Hepatic stellate cell (primary cell): ENCODE measurements at places on chromosomes 1 and 21.

DNA sequence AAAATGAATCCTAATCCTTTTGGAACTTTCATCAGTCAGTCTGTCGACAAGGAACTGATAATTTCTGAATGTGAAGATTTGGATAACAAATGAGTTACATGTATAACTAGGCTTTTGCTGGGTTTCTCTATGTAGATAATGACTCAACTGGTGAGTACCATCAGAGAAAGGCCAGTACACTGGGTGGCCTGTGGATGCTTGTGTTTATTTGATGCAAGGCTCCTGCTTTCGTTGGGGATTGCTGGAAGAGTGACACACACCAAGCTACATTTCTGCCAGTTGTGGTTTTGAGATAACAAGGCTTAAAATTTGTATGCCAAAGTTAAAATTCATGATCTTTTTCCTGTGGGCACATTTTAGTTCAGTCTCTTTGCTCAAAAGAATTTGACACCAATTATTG, 115.7 kb upstream of the UBE2U start:
- DNase-seq, result peak; percentile 46

GRCh38 chr1:109396871-109397580, 692 bp downstream of the SORT1 start:
- DNase-seq, result no peak

- DNase-seq, result no peak
These were observed 277.5 kb upstream of the KAZN start for GRCh38 chr1:14320986-14321385.

DNA sequence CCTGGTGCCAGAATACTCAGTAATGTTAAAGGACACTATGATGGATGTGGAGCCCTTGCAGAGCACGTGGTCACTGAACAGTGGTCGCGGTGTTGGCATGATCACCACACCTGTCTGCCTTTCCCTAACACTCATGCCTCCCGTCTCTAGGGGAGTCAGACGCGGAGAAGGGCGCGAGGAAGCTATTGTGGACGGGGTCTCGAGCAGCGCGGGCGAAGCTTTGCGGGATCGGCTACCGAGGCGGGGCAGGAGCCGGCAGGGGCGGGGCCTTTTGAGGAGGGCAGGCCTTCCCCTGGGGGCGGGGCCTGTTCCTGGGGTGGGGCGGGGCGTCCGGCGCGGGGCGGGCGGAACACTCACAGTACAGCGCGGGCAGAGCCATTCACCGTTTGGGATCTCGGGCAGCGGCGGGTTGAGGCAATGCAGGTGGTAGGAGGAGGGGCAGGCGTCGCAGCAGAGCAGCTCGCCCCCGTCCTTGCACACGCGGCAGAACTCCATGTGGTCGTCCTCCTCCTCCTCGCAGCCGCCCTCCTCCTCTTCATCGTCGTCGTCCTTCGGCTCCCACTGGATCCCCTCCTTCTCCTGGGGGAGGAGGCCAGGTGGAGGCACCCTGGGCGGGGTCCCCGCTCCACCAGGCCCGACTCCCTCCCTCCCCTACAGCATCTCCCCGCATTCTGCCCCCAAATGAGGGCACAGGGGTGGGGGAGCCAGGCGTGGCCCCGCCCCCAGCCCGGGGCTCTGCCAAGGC, 31.5 kb downstream of the CHD5 start:
- no peak for DNase-seq
